ENCODE measurements at places on chromosomes 4 and X. TPM values are rescaled to one million over a fixed set of nuclear protein-coding genes. Genes with fewer than 3 reads are reported as not detected.

The TMEM31 gene
- not detected for total RNA-seq

The CFAP47 gene
- 6.8 TPM for total RNA-seq

The GPRASP1 gene
- total RNA-seq = 40.5 TPM

The GPR119 gene
- not detected for total RNA-seq

The EPHA5 gene
- total RNA-seq = 93.4 TPM

DNA sequence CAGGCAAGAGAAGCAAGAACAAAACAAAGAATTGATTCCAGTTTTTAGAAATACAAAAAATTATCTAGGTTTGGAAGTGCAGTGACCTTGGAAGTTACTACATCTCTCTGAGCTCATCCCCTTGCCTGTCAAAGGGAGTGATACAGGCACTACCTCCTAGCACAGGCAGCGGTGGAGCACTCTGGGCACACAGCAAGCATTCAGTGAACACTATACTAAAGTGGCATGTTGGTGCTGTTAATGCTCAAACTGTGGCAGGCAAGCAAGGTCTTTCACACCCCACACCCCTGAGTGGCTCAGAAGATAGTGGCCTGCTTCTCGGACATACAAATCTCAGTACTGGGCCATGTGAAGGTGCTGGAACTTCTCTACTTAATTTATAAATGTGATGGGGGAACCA lies 51.2 kb downstream of the DRD5 start:
- DNase-seq = no peak

DNA sequence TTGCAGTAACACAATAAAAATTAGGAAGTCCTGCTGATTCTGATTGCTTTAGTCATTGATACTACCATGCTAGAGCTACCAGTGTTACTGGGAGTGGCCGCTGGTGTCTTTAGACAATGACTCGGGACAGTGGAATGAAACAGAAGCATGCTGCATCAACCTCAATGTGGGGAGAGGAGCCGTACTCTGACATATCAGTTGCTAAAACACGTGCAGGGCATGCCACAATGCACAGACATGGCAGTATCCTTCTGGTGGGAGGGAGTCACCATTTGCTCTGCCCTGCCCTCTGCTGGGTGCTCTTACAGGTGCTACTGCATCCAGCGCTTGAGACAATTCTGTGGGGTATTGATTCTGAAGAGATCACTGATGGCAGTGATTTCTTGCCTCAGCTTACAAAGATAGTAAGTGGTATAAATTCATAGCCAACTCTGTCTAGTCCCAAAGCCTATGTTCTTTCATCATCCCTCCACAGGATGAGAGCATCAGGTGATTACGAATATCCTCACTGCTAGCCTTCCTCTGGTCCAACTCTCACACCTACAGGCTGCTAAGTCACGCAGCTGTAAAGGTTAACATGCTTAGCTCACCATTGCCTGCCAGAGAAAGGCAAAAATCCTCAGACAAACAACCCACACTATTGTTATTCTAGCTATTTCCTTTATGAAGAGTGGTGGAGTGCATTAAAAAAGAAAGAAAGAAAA lies 43.7 kb downstream of the NSG1 start:
- DNase-seq = peak; percentile 27

GRCh38 chr4:152672206-152673092 lies 7.3 kb downstream of the TMEM154 start:
- no peak for DNase-seq

GRCh38 chrX:13522811-13523210 lies 46.6 kb upstream of the EGFL6 start:
- DNase-seq = no peak

DNA sequence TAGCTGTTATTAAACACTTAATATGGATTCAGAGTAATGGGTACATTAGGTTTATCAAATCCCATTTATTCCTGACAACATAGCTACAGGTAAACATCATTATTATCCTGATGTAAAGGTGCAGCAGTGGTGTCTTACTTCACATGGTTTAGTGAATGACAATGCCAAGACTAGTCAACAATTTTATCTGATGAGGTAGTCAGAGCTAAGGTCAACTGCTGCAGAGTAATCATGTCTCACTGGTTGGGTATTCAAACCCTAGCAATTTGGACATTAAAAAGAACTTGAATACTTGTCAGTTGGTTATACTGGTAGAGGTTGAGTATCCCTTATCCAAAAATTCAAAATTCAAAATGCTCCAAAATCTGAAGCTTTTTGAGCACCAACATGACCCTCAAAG lies 117.6 kb downstream of the MAB21L2 start:
- DNase-seq = no peak

GRCh38 chr4:147418226-147418625 lies 62.7 kb upstream of the EDNRA start:
- DNase-seq = no peak

DNA sequence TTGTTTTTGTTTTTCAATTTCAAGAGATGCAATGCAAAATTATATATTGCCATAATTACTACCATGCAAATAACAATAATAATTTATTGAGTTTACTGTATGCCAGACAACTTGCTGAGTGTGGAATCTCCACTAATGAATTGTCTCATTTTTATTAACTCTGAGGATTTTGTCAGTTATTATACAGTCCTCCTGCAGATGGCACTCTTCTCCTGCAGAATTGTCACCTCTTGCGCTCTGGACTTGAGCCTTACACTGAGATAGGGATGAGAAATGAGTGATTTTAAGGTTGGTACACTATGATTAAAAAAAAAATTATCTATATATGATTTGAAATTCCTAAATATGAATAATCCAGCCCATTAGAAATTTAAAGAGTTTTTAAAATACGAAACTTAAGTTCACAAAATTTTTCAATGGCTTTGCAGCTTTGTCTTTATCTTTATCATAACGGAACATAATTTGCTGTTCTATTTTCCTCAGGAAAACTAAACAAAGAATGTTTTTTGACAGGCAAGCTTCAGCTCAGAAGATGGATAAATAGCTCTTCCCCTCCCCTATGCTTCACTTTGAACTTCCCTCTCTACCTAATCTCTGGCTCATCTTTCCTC lies 12.7 kb upstream of the PAQR3 start:
- DNase-seq = peak; percentile 60

DNA sequence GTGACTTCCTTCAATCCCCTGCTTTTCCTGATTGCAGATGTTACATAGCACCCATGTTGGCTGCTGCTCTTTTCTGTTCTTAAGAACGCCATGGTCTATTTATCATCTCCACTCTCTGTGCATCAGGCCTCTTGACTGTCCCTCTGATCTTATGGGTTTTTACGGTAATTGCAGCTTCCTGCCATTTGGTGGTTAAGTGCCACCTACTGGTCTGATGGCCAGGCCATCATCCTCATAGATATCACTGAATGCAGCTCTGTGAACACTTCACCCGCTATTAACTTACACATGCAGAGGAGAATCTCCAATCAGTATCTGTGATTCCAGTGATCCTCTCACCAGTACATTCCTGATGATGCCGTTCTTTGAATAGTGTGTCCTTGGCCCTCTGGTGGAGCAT lies 382.4 kb downstream of the TRAM1L1 start:
- no peak for DNase-seq

DNA sequence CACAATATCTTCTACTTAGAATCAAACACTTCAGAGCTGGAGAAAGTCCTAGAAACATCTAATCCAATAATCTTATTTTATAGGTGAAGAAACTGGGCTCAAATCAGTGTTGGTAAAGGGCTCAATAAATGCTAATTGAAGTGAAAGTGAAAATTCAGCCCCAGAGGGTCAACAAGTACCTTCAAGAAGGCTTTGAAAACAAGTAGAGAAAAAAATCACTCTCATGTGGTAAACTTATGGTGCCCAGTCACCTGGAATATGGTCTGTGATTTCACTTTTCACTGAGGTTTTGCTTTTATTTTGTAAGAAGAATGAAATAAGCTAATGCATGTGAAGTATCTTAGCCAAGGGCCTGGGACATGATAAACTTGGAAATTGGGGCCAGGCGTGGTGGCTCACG lies 29.1 kb upstream of the EIF4E start:
- no peak for DNase-seq

DNA sequence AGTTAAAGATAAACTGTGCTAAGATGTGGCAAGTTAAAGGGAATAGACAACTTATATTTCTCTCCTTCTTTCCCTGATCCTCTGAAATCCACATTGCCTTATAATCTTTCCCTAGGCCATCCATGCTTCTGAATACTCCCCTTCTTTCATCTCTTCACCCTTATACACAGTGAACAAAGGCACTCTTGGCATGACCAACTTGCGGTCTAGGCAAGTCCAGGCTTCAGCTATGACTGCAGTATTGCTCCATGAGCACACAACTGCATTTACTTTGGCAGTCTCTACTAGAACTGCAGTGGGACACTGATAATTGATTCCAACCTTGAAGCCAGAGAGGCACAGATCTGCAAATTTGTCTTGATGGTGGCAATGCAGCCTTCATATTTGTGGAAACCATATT lies 24.2 kb upstream of the UBA6 start:
- DNase-seq = no peak

DNA sequence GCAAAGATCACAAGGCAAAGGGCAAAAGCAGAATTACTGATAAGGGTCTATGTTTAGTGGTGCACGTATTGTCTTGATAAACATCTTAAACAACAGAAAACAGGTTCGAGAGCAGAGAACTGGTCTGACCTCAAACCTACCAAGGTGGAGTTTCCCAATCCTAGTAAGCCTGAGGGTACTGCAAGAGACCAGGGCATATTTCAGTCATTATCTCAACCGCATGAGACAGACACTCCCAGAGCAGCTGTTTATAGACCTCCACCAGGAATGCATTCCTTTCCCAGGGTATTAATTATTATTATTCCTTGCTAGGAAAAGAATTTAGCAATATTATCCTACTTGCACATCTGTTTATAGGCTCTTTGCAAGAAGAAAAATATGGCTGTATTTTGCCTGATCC lies 51.5 kb downstream of the NPNT start:
- DNase-seq = no peak

DNA sequence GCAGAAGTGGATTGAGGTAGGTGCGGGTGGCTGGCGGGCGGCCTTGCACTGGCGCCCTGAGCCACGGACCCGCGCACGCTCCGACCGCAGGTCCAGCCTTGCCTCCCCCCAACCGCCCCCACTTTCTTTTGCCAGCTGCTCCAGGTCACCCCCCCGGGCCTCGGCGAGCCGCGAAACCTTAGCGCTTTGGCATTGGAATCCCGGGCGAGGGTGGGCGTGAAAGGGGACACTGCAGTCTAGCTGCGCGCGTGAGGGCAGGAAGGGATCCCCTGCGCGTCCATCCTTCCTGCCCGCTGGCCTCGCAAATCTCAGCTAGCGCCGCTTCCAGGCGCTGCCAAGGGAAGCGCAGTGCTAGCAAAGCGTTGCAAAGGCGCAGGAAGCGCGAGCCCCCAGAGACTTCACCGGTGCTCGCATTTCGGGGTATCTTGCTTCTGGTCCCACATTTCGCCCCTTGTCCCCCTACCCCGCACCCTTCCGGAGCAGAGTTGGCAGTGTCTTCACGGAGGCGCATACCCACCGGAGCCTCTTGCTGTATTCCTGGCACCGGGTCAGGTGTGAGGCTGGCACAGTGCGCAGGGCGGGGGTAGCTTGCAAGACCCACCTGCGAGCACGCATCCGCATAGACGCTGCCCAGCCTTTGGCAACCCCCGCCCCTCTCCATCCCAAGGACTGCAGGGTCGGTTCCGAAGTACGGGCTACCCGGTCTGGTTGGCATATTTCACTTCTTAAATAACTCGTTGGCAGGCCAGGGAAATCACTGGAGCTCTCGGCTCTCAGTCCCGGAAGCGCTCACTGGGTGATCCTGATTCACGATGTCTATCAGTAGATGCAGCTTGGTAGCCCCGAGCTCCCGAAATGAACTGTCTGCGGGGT lies 104.4 kb downstream of the UCHL1 start:
- peak; percentile 51 for DNase-seq

Measured in cerebellum (tissue), 4 donors.